ENCODE measurements at places on chromosomes 4 and X.

DNA sequence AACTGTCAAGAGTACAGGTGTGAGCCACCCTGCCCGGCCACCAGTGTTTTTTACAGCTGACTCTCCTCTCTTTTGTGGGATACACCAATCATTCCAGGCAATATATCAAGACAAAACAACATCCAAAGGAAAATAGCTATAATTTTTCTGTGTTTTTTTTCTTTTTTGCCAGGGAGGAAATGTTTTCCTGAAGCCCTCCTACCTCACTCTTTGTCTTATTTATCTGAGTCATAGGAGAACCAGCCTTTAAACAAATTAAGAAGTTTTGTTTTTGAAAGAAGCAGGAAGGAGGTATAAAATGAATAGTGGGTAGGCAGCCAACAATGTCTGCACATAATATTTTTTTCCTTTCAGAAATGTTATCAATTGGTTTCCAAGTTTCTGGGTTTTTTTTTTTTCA lies 493.9 kb downstream of the CCSER1 start:
- DNase-seq: no peak

- no peak for DNase-seq
Observed at GRCh38 chrX:38170556-38170955, 50.1 kb downstream of the SRPX start.

DNA sequence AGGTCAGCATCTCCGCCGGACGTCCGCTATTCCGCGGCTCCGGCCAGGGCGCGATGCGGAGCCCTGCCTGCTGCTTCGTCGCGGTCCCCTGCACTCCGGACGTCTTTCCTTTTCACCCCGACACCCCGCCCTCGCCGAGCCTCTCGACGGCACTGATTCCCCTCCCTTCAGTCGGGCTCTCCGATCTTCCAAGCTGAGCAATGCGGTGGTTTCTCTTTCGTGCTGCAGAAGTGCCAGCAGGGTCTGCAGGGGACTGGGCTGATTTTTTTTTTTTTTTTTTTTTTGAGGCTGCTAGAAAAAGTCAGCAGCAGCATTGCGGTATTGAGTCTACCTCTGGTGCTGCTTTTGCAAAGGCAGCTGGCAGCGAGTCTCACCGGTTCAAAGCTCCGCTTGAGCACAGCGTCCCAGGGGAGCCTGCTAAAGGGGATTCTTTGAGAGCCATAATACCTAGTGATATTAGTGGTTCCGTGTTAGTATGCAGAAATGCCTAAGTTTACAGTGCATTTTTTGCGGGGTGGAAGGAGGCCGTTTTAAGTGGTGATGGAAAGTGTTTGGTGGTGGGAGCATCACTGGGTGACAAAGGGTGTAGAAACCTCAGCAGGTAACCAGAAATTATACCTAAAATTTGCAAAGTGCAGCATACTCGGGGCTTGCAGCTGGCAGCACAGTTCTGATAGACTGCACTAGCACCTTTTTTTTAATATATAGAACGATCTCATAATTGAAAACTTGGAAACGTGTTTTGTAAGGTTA lies 969 bp downstream of the STIM2 start:
- peak; percentile 79 for DNase-seq

DNA sequence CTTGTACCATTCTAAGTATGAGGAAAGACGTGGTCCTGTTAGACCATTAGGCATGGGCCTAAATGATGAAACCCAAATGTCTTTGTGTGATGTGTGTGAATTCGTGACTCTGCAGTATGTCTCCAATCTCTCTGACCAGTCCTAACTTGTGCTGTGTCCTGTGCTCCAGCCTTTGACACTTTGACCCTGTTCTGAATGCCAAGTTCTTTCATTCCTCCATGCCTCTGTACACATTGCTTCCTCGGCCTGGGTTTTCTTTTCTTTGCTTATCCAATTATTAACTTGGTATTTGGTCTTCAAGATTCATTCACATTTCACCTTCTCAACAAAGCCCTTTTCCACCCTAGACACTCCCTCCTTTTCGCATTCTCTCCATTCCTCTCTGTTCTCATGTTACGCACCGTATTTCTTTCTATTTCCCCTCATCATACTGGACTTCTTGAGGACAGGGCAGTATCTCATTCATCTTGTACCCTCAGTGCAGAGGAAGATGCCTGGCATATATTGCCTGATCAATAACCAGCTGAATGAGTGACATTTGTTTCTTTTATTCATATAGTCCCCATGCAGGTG lies 138.7 kb downstream of the F11 start:
- no peak for DNase-seq

DNA sequence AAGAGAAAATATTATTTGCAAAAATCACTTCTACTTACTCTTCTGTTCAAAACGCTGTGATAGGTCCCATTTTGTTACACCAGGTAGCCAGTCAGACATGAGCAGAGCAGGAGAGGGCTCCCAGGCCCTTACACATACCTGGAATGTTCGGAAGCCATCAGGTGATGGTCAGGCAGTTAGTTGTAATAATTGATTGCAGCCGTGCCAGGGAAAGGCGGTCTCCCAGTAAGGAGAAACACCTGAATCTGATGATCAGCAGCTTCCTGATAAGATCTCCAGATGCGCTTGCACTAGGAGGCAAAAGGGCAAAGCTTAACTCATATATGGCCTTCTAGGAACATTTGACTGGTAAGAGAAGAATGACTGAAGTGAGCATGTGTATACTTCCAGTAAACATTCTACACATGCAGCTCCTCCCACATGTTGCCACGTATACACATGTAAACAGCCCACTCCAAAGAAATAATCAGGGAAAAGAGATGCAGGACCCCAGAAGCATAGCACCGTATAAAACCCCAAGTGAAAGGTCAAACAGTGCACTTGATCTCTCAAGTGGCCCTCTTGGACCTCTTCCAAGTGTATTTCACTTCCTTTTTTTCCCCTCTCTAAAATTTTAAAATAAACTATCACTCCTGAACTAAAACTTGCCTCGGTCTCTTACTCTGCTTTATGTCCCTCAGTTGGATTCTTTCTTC lies 1338.0 kb downstream of the FSTL5 start:
- DNase-seq: no peak

- no peak for DNase-seq
Observed at GRCh38 chr4:13427599-13428325, 56.4 kb downstream of the RAB28 start.

GRCh38 chr4:65250916-65251315 lies 419.4 kb downstream of the EPHA5 start:
- DNase-seq: no peak

- DNase-seq: peak; percentile 59
Observed at GRCh38 chrX:131841496-131842437, 181.3 kb upstream of the STK26 start.

DNA sequence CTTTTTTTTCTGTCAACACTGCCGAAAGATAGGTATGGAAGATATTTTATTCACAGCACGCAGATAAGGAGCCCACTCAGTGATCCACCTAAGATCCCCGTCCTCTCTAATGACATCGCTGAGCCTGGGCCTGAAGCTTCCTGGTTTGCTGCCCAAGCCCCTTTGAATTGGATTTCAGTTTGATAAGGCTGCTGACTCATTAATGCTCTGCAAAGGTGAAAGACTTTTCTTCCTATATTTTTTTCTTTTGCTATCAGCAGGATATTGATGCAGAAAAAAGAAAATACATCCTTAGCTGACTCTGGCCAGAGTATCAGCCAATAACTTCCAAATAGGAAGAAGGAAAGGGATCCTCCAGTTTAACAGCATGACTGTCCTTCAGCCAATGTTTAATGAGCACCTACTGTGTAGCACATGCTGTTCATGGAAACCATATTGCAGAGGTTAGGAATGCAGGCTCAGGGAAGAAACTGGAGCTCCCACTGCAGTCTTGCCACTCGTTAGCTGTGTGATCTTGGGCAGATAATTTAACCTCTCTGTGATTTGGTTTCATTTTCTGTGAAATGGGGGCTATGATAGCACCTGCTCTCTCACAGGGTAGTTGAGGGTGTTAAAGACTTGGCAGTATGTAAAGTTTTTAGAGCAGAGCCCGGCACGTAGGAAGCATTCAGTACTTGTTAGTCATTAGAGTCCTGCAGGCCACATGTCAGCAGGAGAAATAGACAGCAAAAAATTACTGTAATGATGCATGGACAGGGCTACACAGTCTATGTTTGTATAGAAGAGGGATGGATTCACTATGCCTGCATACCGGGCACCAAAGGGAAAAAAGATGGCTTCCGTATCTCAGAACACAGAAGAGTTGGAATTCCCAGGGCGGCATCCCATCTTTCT lies 39.3 kb downstream of the EVC start:
- no peak for DNase-seq

- DNase-seq: peak; percentile 2
Observed at GRCh38 chrX:20140420-20140819, 1.2 kb downstream of the EIF1AX start.

- no peak for DNase-seq
Observed at GRCh38 chrX:17977696-17978095, 116.6 kb upstream of the RAI2 start.

GRCh38 chr4:95204873-95205272 lies 343.9 kb downstream of the UNC5C start:
- no peak for DNase-seq

DNA sequence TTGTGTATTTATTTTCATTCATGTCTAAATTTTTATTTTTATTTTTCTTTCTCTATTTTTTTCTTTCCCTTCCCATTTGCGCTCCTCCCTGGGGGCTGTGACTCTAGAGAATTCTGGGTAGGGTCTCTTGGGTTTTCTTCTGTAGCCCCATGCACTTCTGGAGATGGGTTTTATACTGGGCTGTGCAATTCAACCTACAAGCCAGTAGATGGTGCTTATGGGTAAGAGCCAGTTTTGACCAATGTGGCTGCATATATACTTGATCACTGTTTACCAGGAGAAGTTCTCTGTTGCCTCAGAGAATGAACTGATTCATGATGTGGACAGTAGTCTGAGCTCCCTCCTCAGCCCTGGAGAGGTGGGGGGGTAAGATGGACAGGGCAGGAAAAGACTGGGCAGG lies 614.6 kb downstream of the PCDH19 start:
- no peak for DNase-seq

GRCh38 chr4:16659694-16660093 lies 238.8 kb downstream of the LDB2 start:
- no peak for DNase-seq

DNA sequence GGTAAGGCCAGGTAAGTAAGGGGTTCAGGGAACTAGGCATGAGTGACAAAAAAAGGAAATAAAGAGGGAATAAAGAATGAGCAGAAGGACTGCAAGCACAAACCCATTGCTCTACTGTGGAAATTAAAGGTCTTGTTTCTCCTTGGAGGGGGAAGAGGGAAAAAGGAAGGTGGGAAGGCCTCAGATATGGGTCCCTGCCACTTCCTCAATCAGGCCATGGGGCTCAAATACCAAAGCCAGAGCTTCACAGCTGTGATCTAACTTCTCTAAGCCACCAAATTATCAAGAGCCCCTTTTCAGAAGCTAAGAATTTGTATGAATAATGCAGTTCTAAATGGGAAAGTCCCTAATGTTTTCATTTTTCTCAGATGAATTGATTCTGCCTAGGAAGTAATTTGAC lies 4.7 kb downstream of the USP51 start:
- DNase-seq: no peak

DNA sequence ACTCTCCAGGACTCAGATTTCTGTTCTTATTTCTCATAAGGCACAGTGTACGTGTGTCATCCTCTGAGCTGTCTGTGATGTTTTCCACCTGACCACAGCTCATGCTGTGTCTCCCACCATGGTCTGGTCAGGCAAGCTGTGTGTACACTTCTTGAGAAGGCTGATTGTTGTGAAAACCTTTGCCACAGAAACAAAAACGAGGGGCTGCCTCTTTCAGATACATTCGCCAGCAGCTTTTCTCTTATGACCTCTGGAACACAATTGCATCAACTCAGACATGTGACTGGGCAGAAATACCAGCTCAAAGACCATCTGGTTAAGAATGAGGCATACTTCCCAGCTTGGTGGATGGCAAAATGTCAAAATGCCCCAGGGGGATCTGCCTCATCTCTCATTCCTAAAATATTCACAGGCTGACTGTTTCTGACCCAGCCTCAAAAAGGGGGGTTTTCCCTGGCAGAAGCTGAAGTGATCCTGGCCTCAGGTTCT lies 46.1 kb downstream of the PGRMC2 start:
- DNase-seq: no peak

GRCh38 chrX:154434394-154435168 lies 2.4 kb upstream of the GDI1 start:
- no peak for DNase-seq

GRCh38 chrX:152937236-152937635 lies 39.4 kb downstream of the ZNF185 start:
- DNase-seq: no peak

DNA sequence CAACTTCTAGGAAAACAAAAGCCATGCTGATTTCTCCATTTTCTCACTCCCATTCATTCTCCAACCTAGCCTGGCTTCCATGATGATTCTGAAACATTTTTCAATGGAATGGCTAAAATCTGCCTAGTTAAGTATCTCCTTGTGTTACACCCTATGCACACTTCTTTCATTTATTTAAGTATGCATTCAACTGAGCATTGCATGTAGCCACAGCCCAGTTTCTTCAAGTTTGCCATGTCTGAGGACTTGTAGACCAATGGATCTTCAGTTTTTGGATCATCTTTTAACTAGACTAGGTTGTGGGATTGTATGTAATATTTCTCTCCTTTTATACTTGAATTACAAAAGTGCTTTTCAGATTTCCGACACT lies 35.5 kb upstream of the MGST2 start:
- DNase-seq: no peak

GRCh38 chrX:35665311-35665710 lies 132.8 kb upstream of the MAGEB16 start:
- DNase-seq: no peak

- peak; percentile 9 for DNase-seq
Observed at GRCh38 chr4:71338846-71339593, at the start of gene SLC4A4. TSS of gene SLC4A4 (plus strand) at chr4:71339020.

- DNase-seq: no peak
Observed at GRCh38 chr4:85861064-85861765, 386.3 kb downstream of the ARHGAP24 start.

- DNase-seq: no peak
Observed at GRCh38 chrX:70592091-70592490, 147.5 kb downstream of the DLG3 start.

- DNase-seq: no peak
Observed at GRCh38 chrX:7787714-7788113, 55.3 kb upstream of the VCX start.

DNA sequence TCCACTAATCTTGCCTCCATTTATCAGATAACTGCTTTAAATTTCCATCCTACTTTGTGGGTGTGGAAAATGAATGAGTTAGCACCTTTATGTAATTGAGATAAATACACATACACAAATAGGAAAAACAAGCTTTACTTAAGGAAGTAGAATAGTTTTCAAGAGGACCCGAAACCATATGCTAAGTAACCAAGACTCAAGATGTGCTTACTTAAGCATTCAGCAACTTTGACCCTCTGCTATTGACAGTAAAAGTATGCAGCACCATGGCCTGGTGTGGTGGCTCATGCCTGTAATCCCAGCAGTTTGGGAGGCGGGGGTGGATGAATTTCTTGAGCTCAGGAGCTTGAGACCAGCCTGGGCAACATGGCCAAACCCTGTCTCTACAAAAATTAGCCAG lies 29.9 kb downstream of the RNF175 start:
- no peak for DNase-seq

- DNase-seq: peak; percentile 4
Observed at GRCh38 chrX:77731821-77732419, 54.1 kb downstream of the ATRX start.
